ENCODE measurements at places on chromosomes 1 and 21.

- no peak for DNase-seq
Measured at GRCh38 chr21:44596068-44596725, 3.9 kb upstream of the KRTAP10-6 start.

- DNase-seq, result no peak
Measured at GRCh38 chr1:228889289-228889688, 154.0 kb downstream of the RHOU start.

DNA sequence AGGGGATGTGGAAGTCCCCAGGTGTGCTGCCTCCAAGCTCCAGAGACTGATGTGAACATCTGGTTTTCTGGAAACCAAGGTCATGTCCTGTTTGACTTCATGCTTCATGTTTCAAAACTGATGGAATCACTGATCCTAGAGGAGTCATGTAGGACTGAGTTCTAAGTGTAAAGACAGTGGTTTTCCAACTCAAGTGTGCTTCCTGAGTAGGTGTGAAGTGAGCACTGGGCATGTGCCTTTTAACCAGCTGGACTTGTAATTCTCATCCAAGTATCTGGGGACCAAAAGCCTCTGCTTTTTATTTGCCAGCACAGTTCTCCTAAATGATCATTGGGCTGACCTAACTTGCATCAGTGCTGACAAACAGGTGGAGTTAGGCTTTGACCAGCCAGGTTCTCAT is 36.9 kb downstream of the ABCA4 start:
- DNase-seq, result no peak

- DNase-seq, result no peak
Measured at GRCh38 chr1:30338765-30339164, 384.6 kb downstream of the MATN1 start.

Measured in stimulated activated CD8-positive, alpha-beta memory T cell treated with anti-CD3 and anti-CD28 coated beads, Interleukin-4, amount 100 ng/mL, for 1 hour (primary cell).